COLO829 (cell line): ENCODE measurements at places on chromosomes 11 and 22.
A peak's percentile ranks its signal among the peaks of the same experiment; 100 is the strongest.

GRCh38 chr11:4672470-4672869, 25.2 kb downstream of the OR51E2 start:
- no peak for DNase-seq

DNA sequence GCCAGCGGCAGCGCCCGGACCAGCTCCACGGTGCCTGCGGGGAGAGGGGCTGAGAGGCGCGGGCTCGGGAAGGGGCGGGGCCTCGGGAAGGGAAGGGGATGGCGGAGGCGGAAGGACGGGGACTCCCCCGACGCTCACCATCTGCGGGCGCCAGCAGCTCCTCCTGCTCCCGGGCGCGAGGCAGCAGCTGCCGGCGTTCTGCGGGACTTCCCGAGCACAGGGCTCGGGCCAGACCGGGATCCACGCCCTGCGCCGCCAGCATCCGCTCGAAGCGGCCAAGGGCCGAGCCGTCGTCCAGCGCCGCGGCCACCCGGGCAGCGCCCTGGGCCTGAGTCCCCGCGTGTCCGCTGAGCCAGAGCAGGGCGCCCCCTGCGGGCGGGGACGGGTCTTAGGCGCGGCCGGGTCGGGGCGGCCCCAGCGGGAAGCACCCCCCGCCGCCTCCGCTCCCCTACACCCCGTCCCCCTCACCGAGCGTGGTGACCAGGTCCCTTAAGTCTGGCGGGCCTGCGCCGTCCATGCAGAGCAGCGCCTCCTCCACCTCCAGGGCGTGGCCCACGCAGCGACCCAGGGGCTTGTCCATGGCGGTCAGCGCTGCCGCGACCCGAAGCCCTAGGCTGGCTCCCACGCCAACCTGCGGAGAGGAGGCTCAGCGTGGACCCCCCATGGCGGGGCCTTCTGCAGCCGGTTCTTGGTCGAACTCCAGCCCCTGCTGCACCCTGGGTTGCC, 873 bp upstream of the SCO2 start:
- peak; percentile 76 for DNase-seq

- no peak for DNase-seq
Measured at GRCh38 chr11:43979571-43980219, 37.3 kb downstream of the C11orf96 start.

GRCh38 chr11:73350908-73351636, 25.1 kb upstream of the RELT start:
- peak; percentile 63 for DNase-seq

- no peak for DNase-seq
Measured at GRCh38 chr11:129412494-129412893, 36.8 kb downstream of the BARX2 start.

DNA sequence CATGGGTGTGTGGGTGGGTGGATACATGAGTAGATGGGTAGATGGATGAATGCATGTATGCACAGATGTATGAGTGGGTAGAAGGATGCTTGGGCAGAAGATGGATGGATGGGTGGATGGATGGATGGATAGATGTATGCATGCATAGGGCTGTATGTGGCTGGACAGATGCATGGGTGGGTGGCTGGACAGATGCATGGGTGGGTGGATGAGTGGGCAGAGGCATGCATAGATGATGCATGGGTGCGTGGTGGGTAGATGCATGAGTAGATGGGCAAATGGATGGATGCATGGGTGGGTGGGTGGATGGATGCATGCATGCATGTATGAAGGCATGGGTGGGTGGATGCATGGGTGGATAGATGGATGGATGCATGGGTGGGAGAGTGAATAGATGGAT, 6.8 kb upstream of the CD248 start:
- DNase-seq, result no peak

GRCh38 chr11:9259981-9260837, 4.9 kb downstream of the DENND5A start:
- DNase-seq, result no peak

- no peak for DNase-seq
Measured at GRCh38 chr22:22058633-22059290, 76.2 kb upstream of the TOP3B start.

GRCh38 chr22:19376971-19377370, 54.6 kb downstream of the HIRA start:
- DNase-seq, result no peak

GRCh38 chr11:112265659-112266409, 5.2 kb upstream of the PLET1 start:
- DNase-seq, result no peak

DNA sequence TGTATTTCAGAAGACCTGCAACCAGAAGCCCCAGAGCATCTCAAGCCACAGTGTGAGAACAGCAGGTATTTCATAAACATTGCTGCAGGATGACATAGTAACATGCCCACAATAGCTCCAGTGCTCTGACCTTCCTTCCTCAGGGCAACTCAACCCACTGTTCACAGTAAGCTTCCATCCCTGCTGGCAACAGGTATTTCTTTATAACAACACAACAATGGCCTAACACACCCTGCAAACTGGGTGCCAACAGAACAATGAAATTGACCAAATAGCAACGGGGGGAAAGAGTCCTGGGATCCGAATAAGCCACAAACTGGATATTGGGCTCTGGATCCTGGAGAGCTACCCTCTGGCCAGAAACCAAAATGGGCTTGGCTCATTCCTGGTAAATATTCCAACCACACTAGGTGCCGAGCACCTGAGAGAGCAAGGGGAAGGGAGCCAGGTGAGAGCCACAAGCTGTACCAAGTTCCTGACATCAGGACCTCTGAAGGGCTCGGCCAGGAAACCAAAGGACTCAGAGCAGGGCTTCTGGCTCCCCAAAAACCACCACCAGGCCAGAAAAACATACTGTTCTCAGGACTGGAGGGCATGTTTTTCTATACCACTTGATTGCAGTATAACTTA, 99.5 kb downstream of the MICAL3 start:
- no peak for DNase-seq

GRCh38 chr11:12188548-12189317, 78.3 kb downstream of the MICAL2 start:
- DNase-seq, result no peak

DNA sequence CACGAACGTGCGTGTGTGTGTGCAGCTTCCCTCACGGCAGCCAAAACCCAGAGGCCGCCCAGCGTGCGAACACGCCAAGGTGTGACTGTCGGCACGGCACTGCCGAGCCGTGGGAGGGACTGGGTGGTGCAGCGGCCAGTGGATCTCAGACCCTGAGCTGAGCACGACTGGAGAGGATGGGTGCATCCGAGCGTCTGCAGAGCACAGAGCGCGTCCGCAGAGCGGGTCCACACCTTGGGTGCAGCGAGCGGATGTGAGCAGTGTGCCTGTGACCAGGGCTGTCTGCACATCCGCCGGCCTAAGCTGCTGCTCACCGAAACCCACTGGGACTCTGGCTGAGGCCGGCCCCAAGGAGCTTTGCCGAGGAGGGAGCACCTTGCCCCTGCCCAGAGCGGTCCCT, 22.7 kb downstream of the PTDSS2 start:
- DNase-seq, result no peak

DNA sequence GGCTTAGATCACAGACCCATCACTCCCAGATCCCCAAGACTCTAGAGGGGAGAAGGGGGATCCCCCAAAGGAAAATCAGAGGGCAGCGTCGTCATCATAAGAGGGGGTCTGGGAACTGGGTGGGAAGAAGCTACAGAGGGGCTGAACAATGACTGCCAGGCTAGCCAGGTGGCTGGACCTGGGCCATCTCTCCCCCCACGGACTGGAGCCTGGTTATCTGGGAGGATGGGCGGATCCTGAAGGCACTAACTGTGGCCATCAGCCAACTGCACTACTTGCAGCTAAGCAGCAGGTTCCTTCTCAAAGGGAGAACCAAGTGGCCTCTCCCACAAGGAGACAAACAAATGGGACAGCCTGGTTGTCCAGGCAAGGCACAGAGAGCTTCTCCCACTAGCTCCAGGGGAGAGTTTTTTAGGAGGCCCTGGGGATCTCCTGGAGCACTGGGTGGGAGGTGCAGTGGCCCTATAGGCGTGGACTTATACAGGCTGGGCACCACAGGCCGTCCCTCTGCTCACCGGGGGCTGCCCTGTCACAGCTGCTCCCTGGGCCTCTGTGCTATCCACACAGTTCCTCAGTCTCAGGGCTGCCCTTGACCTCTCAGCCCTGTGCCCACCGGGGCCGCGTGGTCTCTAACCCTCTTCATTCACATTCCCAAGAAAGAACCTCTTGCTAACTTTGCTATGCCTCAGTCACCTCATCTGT, 15.4 kb downstream of the P2RY6 start:
- no peak for DNase-seq

GRCh38 chr11:83007909-83008580, 63.7 kb downstream of the RAB30 start:
- peak; percentile 35 for DNase-seq

GRCh38 chr22:49793296-49793695, 34.4 kb downstream of the BRD1 start:
- DNase-seq, result no peak

GRCh38 chr11:65435981-65436411, 13.4 kb downstream of the NEAT1 start:
- DNase-seq, result no peak
